NCI-H446 (cell line): ENCODE measurements at places on chromosomes 7 and 10.

DNA sequence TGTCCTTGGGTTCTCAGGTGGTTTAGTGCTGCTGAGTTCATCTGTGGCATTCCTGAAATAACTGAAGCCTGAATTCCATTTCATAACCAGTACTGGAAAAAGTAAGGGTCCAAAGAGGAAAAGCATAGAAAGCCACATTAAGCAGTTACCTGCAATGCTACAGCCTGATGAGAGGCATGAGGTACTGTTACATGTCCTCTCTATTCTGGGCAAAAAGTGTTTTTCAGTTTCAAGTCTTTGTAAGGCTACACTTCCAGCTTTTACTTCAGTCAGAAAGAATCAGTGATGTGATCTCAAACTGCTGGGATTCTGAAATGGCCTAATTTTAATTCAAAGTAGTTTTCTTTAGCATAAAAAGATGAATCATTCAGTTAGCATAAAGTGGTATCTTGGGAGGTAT, 369.5 kb downstream of the PHF14 start:
- no peak for DNase-seq

GRCh38 chr10:119658274-119658673, 7.1 kb downstream of the BAG3 start:
- no peak for DNase-seq

GRCh38 chr7:75969182-75969581, 25.2 kb downstream of the TMEM120A start:
- no peak for DNase-seq

DNA sequence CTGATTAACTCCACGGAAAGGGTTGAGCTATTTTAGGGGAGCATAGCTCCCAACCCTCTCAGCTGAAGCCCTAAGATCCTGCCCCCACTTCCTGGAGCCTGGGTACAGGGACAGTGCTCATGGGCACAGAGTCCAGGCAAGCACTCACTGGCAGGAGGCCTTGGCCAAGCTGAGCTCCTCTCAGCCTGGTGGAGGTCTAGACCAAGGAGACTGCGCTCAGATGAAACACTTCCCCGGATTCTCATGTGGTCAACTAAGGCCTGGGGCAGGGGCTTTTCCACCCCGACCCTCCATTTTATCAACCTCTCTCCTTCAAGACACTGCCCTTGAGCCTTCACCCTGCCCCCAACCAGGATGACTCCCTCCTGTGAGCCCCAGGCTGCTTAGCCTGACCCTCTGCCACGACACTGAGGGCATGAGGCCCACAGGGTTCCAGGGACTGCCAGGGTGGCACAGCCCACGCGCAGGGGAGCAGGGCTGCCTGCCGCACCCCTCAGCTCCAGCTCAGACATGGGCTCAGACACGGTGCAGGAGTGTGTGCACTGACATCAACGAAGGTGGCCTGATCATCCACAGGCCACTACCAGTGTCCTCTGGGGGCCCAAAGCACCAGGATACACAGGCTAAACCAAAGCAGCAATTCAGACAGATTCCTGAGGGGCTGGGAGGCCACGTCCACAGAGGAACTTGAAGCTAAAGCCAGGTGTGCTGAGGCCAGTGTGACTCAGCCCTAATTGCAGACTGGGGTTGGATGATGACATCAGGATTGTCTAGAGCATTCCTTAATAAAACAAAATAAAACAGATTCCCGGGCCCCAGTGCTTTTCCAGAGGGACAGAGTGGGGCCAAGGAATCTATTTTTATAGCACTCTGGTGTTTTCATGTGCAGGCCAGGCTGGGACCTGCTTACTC, 18.8 kb downstream of the CHAT start:
- DNase-seq = no peak

DNA sequence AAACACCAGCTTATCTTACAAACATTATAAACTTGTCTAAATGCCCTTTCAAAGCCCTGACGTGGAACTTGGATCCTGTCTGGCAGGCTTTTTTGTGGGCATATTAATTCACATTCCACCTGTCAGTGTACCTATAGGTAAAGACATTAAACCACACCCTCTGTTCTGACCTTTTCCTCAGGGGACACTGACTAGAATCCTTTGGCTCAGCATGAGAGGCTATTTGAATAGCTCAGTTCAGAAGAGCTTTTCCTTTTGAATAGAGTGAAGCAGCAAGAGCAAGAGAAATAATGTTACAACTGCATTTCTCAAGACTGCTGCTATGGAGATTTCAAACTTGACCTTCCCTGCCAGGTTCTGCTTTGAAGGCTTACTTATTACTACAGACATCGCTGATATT, 76.9 kb downstream of the CYP51A1 start:
- no peak for DNase-seq

DNA sequence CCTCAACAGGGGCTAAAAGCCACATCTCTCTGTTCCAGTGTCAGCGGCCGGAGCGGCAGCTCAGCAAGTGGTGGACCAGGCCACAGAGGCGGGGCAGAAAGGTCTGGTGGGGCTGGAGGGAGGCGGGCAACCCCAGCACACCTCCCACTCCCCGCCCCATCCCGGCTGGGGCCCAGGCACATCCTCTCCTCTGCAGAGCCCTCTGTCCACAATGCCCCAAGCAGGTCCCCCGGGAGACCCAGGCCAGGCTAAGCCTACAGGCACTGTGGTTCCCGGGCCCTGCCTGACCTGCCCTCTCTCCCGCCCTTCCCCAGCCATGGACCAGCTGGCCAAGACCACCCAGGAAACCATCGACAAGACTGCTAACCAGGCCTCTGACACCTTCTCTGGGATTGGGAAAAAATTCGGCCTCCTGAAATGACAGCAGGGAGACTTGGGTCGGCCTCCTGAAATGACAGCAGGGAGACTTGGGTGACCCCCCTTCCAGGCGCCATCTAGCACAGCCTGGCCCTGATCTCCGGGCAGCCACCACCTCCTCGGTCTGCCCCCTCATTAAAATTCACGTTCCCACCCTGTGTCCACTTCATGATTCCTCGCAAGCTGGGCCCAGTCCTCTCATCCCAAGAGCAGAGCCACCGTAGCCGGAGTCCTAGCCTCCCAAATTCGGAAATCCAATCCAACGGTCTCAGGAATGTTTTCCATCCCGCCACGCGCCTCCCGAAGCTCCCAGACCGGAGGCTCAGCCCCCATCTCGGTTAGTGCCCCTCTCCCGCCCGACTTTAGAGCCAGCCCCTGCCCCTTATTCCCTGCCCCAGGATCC, 2.1 kb downstream of the ADIRF start:
- DNase-seq = no peak

- DNase-seq = no peak
Measured at GRCh38 chr10:20847512-20847911, 49.6 kb downstream of the NEBL start.

GRCh38 chr7:91771921-91772815, 108.3 kb downstream of the MTERF1 start:
- DNase-seq = peak; percentile 78

DNA sequence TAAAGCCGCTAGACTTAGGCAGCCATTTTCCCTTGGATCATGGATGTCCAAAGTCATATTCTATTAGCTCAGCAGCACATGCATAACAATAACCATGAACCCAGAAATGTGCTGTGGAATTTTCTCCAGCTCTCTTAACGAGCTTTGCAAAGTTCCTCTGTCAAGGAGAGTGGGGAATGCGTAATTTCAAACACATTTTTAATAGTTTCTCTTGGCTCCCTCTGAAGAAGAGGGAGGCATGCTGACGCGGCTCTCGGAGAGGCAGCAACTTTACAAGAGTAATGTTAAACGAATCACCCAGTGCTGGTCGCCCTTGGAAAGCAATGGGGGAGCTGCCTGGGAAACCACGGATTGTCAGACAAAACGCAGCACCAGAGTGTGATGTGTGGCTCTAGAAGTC, 114.8 kb downstream of the RAB18 start:
- DNase-seq = no peak

- DNase-seq = no peak
Measured at GRCh38 chr10:117444497-117445040, 69.3 kb upstream of the PDZD8 start.

GRCh38 chr10:72316386-72316700, 38.4 kb downstream of the DNAJB12 start:
- no peak for DNase-seq

DNA sequence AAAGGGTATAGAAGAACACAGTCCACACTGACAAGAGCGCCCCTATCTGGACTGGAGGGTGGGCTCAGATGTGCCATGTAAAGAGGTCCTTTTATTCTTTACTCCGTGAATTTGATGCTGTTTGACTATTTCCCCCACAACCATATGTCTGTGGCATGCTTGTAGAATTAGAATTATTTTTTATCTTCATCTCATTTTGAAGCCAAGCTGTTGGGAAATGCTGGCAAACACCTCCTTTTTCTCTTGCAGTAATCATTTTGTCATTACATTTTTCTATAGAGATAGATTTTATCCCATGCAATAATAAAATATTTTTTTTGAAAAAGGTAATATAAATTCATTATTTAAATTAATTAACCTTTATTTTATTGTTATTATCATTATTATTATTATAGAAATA, 926.6 kb upstream of the AUTS2 start:
- no peak for DNase-seq

DNA sequence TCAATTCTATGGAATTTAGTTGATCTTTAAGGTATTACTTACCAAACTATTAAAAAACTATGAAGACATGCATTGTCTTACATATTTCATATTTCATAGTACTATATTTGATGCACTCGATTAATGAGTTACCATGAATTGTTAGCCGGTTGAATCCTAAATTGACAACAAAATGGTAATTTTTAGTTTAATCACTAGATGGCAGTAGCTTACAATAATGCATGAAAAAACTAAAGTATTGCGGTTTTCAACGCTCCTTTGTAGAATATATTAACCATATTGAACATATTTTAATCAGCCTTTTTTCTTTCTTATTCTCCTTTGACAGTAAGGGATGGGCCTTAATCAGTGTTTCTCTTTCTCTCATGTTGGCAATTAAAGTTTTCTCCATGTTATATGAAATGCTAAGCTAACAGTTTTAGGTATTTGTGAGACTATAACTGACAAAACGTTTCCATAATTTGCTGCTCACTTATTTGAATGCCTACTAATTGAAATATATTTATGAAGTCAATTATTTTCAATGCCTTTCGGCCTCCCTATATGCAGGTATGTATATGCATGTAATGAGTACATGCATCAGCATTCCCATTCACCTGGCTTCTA, 48.5 kb upstream of the ARL4A start:
- DNase-seq = peak; percentile 7

DNA sequence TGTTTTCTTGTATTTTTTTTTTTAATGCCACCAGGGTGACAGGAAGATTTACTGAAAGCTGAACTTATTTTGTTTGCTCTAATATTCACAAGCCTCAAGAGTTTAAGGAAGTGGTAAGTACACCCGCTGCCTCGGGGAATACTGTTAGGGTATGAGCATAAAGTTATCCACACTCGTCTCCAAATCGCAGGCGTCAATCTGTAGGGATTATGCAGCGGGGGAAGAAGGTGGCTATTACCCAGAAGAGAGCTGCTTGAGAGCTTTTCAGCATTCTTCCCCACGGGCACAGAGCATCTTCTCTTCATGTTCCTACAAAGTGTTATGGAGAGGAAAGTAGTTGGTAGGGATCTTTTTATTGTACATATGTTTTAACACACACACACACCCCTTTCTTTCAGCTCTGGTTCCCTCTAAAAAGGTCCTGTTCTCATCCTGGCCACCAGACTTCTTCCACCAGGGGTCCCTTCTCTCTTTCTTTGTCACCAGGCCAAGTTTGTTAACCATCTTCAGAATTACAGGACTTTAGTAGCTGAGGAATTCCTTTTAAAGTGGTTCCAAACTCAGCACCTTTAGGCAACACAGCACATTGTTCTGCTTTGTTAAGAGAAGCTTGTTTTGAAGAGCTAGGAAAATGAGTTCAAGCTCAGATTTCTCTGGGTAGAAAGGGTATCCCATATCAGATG, 411.6 kb upstream of the GALNT17 start:
- DNase-seq = no peak

- no peak for DNase-seq
Measured at GRCh38 chr7:1100386-1100785, 12.5 kb downstream of the GPER1 start.

DNA sequence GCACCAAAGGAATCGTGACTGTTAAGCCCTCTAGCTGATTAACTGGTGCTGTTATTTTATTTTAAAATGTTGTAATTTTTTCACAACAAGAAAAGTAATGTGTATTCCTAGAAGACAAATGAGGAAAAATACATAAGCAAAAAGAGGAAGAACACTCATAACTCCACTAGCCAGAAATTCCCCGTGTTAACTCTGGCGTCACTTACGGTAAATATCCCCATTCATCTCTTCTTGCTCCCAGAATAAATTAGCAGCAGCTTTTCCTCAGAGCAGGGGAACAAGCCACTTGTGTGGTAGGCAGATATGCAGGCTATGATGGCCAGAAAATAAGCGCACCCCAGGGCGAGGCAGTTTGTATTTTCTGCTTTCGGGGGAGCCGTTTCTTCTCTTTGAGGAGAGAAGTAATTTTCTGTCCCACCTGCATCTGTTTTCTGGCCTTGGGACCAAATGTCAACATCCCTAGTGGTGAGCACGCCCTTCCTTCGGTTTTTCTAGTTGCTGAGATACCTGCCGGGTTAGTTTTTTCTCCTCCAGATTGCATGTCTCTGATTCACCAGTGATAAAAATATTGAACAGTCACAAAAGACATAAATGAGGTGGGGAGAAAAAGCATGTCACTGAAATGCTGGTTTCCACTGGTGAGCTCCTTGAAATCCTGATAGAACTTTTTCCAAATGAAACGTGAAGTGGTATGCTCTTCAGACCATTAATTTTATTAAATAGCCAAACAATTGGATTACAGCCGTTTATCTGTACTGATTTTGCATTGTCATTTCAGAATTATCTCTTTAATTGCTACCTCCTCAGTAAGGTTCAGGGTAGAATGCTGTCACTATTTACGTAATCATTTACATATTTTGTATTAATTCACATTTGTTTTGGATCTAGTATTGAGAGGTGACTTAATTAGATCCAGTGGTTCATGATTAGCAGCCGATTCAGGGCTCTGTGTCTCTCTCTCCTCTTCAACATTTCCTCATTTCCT, 268.1 kb downstream of the CAMK1D start:
- DNase-seq = no peak

DNA sequence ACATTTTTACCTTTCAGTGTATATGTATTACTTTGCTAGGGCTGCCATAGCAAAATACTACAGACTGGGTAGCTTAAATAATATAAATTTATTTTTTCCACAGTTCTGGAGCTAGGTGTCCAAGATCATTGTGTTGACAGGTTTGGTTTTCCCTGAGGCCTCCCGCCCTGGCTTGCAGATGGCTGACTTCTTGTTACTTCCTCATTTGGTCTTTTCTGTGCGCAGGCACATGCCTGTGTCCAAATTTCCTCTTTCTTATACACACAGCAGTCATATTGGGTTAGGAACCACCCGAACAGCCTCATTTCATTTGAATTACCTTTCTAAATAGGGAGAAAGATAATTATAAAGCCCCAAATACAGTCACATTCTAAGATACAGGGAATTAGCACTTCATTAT, 521.6 kb upstream of the SORCS1 start:
- no peak for DNase-seq

GRCh38 chr10:9140373-9140772, 1085.9 kb downstream of the GATA3 start:
- DNase-seq = no peak

DNA sequence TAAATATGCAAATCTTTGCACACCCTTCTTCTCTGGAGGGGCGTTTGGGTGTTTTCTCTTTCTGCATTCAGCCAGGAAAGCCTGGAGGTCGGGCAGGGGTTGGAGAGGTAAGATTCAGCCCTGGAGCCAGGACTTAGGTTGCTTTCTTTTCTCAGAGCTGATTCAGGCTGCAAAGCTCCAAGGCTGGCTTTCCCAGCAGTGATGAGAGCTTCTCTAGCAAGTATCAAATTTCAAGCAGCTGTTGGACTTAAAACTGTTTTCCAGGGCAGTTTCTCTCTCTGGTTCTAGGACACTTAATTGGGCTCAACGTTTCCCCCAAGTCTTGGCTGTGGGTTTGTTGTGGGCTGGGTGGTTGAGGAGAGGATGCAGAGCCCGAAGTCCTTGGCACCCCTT, 608 bp downstream of the AKR1B10 start:
- DNase-seq = no peak
